ENCODE measurements at places on chromosomes 5 and 9. TPM values are rescaled to one million over a fixed set of nuclear protein-coding genes. Genes with fewer than 3 reads are reported as not detected.
A peak's percentile ranks its signal among the peaks of the same experiment; 100 is the strongest.

GRCh38 chr9:103319979-103320378 is 324.8 kb downstream of the CYLC2 start:
- no peak for DNase-seq

The SH3PXD2B gene
- total RNA-seq = 5.3 TPM

The FPGS gene
- 31.5 TPM for total RNA-seq

DNA sequence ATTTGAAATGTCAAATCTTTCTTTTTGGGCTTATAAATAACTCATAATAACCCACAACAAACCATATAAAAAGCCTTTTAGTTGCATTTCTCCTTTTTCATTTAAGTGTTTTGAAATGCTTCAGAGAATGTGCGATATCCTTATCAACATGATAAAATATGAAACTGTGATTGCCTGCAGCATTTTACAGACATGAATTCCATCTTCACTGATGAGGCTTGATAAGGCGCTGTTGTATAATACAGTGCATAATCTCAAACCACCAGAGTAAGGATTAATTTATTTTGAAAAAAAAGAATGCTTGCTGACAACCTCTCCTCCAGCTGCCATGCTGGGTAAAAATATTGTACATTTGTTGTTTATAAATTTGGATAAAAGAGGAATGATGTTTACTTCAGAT is 216.8 kb downstream of the PBX3 start:
- no peak for DNase-seq

- no peak for DNase-seq
These were observed 53.4 kb downstream of the PTCH1 start for GRCh38 chr9:95463148-95464060.

GRCh38 chr5:115543365-115544042 is 1.1 kb downstream of the FEM1C start:
- DNase-seq = no peak

GRCh38 chr5:157269165-157269671 is 3.3 kb downstream of the CYFIP2 start:
- no peak for DNase-seq

The IL4 gene
- total RNA-seq = not detected

The ADAMTS19 gene
- 0.81 TPM for total RNA-seq

DNA sequence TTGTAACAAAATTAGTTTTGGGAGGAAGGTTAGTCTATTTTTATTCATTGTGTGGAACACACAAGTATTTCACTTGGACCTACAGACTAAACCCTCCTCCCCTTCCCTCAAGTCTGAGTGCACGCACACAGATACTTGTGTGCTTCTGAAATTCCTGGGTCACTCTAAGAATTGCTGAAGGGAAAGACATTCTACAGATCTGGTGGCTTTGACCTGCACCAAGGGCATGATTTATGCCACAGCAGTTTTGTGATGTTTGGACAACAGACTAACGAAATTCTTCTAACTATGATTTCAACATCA is 150.5 kb downstream of the ARL15 start:
- no peak for DNase-seq

The ENTPD2 gene
- 1.9 TPM for total RNA-seq

DNA sequence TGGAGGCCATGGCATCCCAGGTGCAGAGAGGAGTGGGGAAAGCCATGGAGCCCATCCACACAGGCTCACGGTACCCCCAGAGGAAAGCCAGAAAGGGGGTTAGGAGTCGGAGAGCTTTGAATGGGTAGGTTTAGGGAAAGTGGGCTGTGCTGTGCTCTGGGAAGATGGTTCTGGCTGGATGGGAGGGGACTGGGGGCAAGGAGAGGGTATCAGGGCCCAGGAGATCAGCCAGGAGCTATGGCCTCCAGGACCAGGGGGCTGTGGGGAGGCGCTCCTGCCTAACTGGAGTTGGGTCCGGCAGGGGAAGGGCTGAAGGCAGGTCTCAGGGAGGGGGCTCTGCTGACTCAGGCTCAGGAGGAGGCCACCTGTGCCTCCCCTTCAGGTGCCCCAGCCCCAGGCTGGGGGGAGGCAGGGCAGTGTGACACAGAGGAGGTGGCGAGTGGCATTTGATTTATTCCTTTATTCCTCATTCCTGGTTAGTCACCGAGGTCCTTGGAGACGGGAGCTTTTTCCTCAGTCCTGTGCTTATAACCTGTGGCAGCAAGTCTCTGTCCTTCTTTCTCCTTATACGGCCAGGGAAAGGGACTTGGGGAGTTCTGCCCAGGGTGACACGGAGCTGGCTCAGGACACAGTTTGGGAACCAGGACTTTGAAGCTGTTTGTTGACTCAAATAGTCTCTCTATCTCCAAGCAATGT is 60.8 kb downstream of the TSTD2 start:
- DNase-seq = no peak

DNA sequence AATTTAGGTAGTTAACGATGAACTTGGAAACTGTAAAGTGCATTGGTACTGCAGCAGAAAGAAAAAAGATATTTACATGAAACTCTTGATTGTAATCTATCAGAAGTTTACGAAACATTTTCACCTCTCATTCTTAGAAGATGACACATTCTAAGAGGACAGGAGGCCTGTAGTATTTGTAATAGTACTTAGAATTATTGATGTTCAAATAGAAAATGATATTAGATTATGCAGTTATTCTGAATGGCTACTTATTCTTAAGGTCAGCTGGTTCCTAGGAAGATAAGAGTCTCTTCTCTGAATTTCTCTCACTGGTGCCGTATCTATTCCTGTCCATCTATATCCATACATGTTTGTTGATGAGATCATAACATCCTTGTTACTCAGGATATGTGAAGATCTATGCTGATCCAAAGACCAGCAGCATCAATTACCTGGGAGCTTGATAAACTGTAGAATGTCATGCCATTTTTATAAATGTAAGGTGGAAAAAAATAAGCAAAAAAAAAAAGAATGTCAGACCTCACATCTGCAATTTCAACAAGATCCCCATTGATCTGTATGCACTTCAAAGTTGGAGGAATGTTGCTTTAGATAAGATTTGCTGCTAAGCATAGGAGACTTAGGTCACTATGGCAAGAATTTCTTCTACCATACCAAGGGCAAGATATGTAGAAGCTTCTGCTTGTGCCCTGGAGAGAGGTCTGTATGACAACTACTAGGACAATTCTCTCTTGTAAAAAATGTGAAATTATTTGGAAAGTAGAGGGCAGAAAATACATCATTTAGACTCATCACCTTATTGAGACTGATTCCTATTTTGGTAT is 42.4 kb upstream of the RICTOR start:
- no peak for DNase-seq

- DNase-seq = peak; percentile 46
These were observed 891.3 kb downstream of the TLE1 start for GRCh38 chr9:80797831-80798688.

The TAF1L gene
- total RNA-seq = not detected

The GPRIN1 gene
- 0.56 TPM for total RNA-seq

The NR3C1 gene
- 48.9 TPM for total RNA-seq

GRCh38 chr5:142683116-142683515 is 2.8 kb downstream of the FGF1 start:
- DNase-seq = no peak

GRCh38 chr9:4305065-4305985 is 5.5 kb upstream of the GLIS3 start:
- DNase-seq = no peak

DNA sequence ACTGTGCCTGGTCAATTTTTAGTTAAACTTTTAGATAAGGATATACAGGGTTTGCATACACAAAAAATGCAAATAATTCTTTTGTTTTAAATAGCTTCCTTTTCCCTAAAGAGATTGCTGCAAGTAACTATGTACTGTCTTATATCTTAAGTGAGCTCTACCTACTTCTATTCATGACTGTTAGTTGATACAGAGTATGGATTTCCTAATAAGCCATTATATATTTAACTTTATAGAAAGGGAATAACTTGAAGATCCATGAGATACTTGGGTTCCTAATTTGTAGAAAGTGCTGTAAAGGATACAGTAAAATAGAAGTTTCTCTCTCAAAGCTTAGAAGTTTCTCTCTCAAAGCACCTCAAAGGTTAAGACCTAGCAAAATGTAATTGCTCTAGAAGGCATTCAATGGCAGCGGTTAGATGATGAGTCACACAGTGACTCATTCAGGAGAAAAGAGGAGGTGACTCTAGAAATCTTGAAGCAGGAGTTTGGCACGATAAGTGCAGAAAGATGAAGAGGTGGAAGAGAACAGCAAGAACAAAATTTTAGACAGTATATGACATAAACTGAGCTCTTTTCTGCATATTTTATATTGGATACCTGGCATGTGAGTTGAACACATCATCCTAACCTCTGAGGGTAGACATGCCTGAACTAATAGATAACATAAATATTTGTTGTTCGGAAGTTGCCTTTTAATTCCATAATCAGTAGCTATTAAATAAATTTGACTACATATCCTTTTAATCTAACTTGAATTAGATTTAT is 5.5 kb upstream of the DNAJC21 start:
- no peak for DNase-seq

DNA sequence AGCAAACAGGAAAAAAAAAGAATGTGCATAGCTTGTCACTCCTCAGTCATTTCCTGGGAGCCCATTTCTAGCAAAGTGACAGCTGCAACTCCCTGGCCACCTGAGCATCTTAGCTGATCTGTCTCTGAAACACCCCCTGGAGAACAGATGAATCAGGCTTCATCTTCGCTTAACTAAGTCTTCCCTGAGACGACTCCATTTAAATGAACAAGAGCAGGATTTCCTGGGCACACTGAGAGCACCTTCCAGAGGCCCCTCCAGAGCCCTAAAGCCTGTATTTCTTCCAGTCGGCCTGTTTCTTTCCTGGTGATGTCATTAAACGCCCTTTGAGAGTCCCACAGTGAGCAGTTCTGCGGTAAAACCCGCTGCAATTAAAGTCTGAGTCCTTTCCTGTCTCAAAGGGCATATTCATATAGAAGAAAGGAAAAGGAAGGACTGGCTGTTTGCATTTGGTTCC is 13.9 kb downstream of the TGFBI start:
- DNase-seq = no peak

- DNase-seq = no peak
These were observed 32.4 kb upstream of the SUSD1 start for GRCh38 chr9:112207451-112207850.

DNA sequence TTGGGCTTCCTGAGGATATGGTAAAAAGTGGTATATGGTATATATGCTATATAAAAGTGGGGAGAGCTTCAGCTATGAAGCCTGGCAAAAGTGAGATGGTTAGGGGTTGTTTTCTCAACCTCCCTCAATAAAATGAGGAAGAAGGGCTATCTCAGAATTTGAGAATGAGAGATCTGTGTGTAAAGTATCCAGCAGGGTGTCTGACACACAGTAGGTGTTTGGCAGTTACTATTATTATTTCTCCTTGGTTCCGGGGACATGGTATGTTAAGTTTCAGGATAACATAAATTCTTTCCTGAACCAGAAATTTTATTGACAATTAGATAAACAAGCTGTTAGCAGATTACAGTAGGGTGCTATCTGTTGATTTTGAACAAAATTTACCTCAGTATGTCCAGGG is 94.1 kb downstream of the DENND1A start:
- DNase-seq = no peak

The SHISAL2B gene
- total RNA-seq = not detected

DNA sequence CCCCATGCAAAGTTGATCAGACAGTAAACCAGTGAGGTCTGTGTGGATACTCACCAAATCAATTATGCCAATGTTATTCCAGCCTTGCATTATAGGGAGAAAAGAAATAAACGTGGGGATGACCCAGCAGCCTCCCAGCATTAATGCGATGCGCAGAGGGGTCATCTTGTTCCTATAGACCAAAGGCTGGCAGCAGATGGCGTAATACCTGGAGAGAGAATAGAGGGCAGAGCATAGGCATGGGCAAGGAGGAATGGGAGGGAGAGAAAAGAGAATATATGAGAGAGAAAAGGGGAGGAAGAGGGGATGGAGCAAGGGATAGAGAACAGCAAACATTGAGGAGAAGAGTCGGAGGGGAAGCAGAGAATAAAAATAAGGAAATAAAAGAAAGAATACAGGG is 131.2 kb downstream of the HTR4 start:
- DNase-seq = no peak

The SLC25A2 gene
- total RNA-seq = 0.16 TPM

DNA sequence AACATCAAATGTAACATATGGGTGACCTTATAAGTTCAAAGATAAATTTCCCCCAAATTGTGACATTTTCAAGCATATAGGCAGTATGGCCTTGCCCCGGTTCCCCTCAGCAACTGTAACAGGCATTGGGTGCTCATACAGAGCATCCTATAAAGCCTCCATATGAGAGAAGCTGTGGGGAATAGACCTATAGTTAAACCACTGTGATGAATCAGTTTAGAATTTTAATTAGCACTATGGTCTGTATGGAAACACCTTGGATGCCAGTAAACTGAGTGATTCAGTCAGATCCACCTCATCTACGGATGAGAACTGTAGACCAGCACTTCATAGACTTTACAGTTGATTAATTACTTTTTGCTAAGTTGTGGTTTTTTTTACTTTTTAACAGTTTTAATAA is 79.4 kb downstream of the ERCC6L2 start:
- no peak for DNase-seq

DNA sequence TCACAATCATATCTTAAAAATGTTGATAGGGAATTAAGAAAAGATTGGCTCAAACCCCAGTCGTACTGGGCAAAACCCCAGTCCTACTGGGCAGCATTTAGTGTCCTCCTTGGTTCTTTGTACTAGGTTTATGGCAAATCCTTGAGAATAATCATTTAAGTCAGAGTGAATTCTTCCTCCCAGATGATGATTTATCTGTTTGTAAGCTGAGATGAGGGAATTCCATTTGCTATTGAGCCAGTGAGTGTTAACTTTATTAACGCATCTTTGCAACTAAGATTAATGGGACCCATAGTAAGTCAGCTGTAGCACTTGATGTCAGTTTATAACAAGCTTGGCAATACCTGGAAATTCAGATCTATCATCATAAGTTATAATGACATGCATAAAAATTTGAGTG is 821.8 kb upstream of the DMAC1 start:
- DNase-seq = no peak

GRCh38 chr9:86200599-86201162 is 58.8 kb downstream of the C9orf153 start:
- no peak for DNase-seq

DNA sequence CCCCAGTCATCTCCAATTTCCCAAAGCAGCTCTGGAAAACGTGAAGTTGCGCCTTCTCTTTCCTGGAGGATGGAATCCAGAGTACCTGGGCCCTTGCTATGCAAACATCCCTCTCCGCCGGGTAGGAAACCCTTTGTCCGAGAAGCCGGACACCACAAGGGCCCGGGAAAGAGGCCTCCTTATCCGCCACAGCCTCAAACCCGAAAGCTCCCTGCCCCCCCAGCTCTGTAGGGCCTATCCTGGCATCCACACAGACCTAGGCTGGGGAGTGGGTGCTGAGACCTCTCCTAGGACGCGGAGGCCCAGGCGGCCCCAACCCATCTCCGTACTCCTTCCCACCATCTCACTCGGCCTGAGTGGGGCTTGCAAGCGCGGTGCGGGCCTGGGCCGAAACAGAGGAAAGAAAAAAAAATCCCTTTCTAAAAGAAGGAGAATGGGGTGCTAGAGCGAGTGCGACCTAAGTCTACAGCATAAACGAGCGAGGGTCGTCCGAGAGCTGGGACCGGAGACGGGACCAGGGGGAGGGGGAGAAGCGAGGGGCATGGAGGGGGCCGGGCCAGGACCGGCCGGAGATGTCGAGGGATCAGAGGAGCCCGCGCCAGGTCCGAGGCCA is 624 bp downstream of the FBXW11 start:
- DNase-seq = no peak

Data from Right ventricle myocardium superior (tissue), 1 donor.